ENCODE measurements at places on chromosomes 3 and 15.
A peak's percentile ranks its signal among the peaks of the same experiment; 100 is the strongest.

GRCh38 chr3:48663489-48664312 lies 1.0 kb upstream of the CELSR3 start:
- DNase-seq = peak; percentile 94

- no peak for DNase-seq
Observed at GRCh38 chr15:40313531-40314398, 6.0 kb upstream of the PLCB2 start.

DNA sequence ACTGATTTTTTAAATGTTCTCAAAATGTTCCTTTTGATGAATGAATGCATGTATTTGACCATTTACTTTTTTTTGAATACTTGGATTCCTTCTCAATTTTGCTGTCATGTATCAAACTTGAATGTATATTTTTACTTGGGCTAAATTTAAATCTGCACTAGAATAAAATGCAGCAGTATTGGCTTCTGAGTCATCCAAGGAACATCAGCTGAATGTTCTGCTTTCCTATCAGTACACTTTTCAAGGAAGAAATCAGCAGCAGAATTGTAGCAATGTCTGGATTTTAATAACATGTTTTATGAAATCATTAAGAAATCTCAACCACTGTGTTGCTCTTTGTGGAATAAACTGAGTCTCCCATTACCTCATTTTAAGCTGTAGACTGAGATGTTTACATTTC lies 57.0 kb upstream of the COL6A6 start:
- no peak for DNase-seq

DNA sequence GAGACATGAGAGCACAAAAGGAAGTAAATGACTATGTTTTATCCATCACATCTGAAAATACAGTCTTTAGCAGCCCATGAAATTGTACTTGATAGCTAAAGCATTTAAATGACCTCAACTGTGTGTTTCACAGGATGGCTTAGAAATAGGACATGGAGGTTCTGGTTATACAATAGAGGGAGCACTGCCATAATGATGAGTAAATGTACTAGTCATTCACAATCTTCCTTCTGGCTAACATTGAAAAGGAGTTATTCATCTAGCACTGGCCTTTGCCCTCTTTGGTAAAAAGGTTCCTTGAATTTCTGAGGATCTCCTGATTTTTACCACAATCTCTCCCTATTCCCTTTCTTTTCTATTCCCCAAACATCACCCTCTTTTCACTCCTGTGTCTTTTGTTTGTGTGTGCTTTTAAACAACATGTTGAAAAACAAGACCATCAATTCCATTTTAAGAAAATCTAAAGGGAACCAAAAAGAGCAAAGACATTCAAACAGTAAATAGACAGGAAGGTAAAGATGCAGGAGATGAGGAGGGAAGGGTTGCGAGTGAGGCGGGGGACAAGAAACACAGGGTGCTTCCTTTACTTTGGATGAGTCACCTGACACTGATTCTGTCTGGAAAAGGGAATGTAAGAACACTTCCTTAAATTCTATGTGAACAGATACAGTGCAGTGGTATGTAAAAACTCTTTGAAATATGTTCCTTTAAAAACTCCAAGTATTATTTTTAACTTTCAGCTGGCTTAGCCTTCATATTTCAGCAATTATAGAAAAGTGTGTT lies 619.0 kb downstream of the MECOM start:
- DNase-seq = no peak

DNA sequence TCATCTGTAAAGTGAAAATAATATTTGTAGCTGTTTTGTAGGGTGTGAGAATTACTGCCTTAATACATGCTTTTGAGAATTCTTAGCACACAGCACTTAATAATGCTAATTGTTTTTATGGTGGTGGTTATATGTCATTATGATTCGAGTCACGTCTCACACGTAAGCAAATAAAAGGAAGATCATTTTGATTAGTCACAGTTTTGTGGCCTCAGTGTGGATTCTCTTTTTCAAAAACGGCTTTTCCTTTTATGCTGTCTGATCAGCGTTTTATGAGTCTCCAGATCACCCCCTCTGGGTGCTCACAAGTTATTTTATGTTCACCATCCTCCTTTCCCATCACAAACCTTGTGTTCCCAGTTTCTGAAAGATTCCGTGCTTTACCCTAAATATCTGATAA lies 255.6 kb upstream of the CNTN4 start:
- DNase-seq = no peak

DNA sequence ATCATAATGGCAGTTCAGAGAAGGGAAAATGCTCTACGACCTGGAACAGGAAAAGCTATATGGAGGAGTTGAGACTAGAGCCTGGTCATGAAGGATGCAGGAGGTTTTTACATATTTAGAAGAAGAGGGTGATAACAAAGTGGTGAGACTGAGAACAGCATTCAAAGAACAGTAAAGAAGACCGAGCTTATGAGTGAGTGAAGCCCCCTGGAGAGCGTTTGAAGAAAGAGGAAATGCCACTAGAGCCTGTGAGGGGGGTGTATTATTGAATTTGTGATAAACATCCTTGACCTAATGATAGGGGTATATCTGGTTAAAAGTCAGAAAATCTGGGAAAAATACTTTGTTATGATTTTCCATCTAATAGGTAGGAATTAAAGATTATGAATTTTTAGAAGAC lies 4.2 kb downstream of the PARP9 start:
- DNase-seq = no peak

DNA sequence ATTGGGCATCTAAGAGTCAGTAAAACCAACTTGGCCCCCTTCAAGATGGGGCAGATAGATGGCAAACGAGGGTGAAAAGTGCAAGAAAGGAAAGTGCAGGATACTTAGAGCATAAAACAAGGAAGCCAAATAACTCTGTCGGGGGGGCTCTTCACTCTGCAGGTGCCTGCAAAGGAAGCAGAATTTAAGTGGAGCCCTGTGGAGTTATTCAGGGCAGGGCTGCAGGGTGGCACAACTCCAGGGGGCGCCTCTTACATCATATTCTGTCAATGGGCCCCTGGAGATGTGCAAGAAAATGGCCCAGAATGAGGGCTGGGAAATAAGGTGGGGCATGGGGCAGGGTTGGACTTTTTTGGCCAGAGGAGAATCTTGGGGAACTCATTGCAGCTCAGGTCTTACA lies 69.7 kb downstream of the CD47 start:
- no peak for DNase-seq

DNA sequence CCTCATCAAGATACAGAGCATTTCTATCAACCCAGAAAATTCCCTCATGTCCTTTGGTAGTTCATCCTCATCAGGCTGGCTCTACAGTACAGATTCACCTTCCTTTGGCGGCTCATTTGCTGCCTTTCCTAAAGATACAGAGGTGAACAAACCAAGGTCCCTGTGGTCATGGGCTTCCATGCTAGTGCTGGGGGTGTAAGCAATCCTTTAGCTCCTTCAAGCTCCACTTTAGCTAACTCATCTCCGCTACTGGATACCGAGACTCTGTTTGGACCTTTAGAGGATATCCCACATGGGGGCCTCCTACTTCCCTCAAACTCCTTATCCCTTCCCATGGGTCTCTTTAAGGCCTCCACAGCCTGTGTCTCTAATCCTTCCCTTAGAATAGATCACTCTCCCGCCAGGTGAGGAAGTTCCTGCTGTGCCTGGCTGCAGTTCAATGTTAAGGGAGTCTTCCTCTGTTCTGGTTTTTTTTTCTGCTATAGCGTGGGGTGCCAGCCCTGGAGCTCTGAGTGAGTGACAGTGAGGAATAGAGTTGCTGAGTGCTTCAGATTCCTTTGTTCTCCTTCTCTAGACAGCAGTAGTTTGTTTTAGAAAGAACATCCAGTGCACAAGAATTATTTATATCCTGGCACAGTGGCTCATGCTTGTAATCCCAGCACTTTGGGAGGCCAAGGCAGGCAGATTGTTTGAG lies 30.7 kb downstream of the CLEC3B start:
- DNase-seq = no peak

DNA sequence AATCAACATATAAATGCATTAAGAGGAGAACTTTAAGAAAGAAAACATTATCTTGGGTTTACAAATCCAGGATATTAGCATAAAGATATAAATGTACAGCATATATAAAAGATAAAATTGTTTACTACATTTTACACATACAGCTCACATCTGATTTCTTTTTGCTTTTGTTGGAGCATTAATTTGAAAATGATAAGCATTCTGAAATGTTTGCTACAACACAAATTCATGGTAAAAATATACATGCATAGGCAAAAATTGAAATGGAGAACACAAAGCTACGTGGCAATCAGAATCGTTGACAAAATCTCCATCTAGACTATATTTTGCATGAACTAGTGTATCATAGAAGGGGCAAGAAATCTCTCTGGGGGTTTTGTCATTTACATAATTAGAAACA lies 159.1 kb downstream of the TIGIT start:
- no peak for DNase-seq

DNA sequence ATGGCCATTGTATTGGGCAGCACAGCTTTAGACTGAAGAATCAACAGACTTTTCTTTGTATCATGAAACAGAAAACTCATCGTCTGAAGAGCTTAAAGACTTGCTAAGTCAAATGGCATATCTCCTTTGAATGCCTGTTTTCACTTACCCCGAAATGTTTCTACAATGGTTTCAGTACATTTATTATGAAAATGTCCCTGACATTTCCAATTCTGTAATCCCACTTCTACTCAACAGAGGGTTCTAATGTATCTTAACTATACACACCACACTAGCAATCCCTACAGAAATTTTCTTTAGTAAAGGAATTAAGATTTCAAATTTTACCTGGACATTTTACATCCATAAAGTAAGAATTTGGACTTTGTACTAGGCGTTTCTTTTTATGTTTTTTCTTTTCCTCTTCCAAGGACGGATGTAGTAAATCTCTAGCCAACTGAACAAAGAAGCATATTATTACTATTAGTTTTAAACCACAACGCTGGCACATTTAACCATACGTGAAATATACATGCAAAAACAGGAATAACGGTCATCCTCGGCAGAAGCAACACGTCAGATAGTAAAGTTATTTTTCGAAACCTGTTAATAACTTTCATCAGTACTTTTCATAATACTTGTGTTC lies 1.1 kb downstream of the RPS27L start:
- peak; percentile 60 for DNase-seq

- no peak for DNase-seq
Observed at GRCh38 chr3:61648481-61648880, 87.1 kb downstream of the PTPRG start.

- no peak for DNase-seq
Observed at GRCh38 chr3:50627407-50628051, 10.6 kb downstream of the MAPKAPK3 start.

DNA sequence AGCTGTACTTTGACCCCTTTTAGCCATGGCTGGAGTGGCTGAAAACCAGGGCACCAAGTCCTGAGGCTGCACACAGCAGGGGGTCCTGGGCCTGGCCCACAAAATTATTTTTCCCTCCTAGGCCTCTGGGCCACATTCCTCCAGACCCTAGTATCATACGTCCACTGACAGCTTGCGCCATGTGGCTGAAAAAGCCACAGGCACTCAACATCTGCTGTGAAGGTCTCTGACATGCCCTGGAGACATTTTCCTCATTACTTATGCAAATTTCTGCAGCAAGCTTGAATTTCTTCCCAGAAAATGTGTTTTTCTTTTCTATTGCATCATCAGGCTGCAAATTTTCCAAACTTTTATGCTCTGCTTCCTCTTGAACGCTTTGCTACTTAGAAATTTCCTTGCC lies 239.0 kb downstream of the SQOR start:
- no peak for DNase-seq

- no peak for DNase-seq
Observed at GRCh38 chr3:149371001-149371722, 6.3 kb downstream of the TM4SF1 start.

GRCh38 chr15:89820666-89821611 lies 6.3 kb upstream of the ANPEP start:
- DNase-seq = no peak

DNA sequence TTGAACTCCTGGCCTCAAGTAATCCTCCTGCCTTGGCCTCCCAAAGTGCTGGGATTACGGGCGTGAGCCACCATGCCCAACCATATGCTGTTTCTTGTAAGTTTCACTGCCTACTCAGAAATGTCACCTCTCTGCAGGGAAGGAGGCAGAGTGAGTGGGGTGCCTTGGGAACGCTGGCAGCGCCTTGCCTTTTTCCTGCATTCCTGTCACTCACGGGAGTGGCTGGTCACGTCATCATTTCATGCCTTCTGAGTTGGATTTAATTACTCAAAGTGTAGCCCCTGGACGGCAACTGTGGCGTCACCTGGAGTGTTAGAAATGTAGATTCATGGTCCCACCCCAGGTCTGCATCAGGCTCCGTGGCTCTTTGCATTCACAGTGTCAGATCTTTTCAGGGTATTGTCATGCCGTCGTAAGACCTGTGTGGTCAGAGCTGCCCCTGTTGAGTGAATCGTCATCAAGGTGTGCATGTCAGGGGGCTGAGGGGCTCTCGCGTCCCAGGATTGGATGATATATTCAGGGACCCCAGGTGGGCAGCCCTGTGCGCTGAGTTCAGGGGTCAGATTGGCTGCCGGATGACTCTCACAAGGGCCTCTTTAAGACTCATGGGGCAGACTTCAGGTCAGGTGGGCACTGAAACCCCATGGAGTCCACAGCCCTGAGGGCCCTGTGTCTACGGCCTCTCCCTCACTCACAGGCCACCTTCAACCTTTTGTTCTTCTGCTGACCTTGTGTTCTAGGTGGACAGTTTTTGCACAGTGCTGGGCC lies 65.9 kb upstream of the KLHL25 start:
- no peak for DNase-seq

DNA sequence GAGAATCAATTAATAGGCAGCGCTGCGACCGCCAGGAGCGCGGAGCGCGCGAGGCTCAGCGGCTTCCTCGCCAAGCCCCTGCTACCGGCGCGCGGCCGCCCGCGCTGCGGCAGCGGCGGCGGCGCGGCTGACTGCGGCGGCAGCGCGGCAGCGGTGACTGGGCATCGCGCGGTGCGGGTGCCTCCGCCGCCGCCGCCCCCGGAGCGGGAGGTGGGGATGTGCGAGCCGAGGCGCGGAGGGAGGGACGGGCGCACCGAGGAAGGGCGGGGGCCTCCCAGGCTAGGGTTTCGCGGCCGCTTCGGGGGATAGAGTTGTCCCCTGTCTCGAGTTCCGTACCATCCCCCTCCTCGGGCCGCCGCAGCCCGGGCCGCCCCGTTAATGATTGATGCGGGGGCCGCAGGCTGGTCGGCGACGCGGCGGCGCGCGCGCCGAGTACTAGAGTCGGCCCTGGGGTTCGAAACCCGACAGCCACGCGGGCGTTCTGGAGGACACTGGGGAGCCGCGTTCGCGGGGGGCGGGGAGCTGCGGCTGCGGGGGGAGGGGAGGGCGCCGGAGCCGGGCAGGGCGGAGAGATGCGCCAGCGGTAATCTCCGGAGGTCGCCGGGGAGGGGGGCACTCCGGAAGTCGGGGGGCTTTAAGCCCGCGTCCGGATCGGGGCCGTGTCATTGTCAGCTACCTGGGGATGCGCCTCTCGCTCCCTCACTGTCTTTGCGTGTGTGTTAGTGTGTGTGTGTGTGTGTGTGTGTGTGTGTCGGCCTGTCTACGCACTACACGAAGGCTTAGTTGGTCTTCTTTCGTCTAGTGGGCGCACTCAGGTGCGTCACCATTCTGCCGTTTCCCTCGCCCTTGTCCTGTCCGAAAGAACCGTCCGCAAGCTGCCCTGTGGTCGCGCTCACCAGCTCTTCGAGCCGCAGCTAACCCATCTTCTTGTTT lies at the start of gene PAQR9:
TSS of gene PAQR9 (minus strand) at position 159 of the 933 bp plus-strand sequence. CDS start 338 bp downstream, outside the sequence.
- peak; percentile 62 for DNase-seq

All from hematopoietic multipotent progenitor cell treated with erythropoietin and hydrocortisone succinate and interleukin-3 and kit ligand, for 17 days (in vitro differentiated cells).